IMR-90 (cell line): ENCODE measurements at places on chromosomes 6 and 20.

- H3K4me1 ChIP-seq, result peaks cover 13% of the 10 kb centered on the region
- no peak overlapping the region for H3K27ac ChIP-seq
- H3K27me3 ChIP-seq, result no peaks in the 10 kb centered on the region
- DNase-seq, result peak; percentile 83
- no peaks in the 10 kb centered on the region for H3K36me3 ChIP-seq
- H3K4me3 ChIP-seq, result no peak overlapping the region
Observed at GRCh38 chr6:129749749-129750120, 39.8 kb upstream of the ARHGAP18 start.

DNA sequence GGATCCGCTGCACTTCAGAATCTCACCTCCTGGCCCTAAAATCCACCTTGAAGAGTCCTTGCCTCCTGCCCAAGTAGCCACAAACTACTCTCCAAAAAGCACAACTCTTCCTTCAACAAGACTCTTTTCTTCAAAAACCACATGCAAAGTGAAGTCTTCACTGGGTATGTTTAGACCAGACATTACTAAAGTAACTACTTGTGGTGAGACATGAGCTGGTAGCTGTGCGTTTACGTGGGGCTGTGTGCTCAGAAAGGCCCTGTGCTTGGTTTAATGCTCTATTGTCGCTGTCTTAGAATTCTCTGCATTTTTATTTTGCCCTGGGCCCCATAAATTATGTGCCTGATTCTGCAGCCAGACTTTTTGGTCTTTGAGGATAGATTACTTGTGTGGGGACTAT lies 104.4 kb upstream of the HDAC2 start:
- no peak for DNase-seq
- no peaks in the 10 kb centered on the region for H3K4me1 ChIP-seq
- no peaks in the 10 kb centered on the region for H3K36me3 ChIP-seq
- H3K4me3 ChIP-seq, result no peak overlapping the region
- H3K27me3 ChIP-seq, result no peaks in the 10 kb centered on the region

DNA sequence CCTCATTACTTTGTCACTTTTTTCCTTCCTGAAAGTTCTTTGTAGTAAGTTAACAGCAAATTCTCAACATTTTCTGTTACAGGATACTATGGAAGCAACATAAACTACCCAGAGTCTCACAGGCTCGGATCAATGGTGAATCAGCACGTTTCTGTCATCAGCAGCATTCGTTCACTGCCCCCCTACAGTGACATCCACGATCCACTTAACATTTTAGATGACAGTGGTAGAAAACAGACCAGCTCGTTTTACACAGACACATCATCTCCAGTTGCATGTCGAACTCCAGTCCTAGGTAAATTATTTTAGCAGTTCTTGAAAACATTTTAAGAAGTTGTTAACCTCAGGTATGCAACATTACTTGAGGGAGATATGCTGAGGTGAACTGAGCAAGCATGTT lies 51.6 kb downstream of the RFX6 start:
- no peaks in the 10 kb centered on the region for H3K36me3 ChIP-seq
- no peak for DNase-seq
- H3K27me3 ChIP-seq, result no peaks in the 10 kb centered on the region

- no peak overlapping the region for H3K4me3 ChIP-seq
- H3K27me3 ChIP-seq, result no peaks in the 10 kb centered on the region
- H3K4me1 ChIP-seq, result peaks cover 6% of the 10 kb centered on the region; the same call in 1 of the 2 replicates
- H3K27ac ChIP-seq, result no peak overlapping the region
- DNase-seq, result no peak
- peaks cover 37% of the 10 kb centered on the region for H3K36me3 ChIP-seq
Observed at GRCh38 chr20:5584678-5585077, 165.5 kb upstream of the SHLD1 start.

GRCh38 chr20:57312138-57312537 lies 17.5 kb upstream of the SPO11 start:
- H3K4me3 ChIP-seq, result no peak overlapping the region
- H3K27ac ChIP-seq, result no peak overlapping the region
- peaks cover 2% of the 10 kb centered on the region; the same call in 1 of the 2 replicates for H3K27me3 ChIP-seq
- no peaks in the 10 kb centered on the region for H3K36me3 ChIP-seq
- DNase-seq, result no peak

GRCh38 chr20:36074983-36075382 lies 79.6 kb upstream of the EPB41L1 start:
- H3K27me3 ChIP-seq, result peaks cover 27% of the 10 kb centered on the region
- no peaks in the 10 kb centered on the region for H3K4me1 ChIP-seq
- no peaks in the 10 kb centered on the region for H3K36me3 ChIP-seq

DNA sequence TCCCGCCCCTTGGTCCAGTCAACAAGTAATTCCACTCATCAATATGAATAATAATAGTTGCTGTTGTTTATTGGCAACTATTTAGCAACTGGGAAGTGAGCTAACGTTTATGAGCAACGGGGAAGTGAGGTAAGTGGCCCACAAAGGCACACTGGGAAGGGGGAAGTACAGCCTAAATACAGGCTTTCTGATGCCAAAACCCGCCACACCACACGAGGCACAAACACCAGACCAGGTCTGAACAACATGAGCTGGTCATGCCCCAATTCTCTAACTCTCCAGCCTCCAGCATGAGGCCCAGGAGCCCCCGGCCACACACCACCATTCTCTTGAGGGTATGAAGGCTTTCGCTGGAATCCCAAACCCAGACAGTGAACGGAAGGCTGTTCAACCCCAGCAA lies 50.8 kb downstream of the PREX1 start:
- no peaks in the 10 kb centered on the region for H3K4me1 ChIP-seq
- DNase-seq, result no peak
- H3K36me3 ChIP-seq, result no peaks in the 10 kb centered on the region
- no peak overlapping the region for H3K4me3 ChIP-seq
- H3K27ac ChIP-seq, result no peak overlapping the region
- peaks cover 4% of the 10 kb centered on the region; the same call in 1 of the 2 replicates for H3K27me3 ChIP-seq

DNA sequence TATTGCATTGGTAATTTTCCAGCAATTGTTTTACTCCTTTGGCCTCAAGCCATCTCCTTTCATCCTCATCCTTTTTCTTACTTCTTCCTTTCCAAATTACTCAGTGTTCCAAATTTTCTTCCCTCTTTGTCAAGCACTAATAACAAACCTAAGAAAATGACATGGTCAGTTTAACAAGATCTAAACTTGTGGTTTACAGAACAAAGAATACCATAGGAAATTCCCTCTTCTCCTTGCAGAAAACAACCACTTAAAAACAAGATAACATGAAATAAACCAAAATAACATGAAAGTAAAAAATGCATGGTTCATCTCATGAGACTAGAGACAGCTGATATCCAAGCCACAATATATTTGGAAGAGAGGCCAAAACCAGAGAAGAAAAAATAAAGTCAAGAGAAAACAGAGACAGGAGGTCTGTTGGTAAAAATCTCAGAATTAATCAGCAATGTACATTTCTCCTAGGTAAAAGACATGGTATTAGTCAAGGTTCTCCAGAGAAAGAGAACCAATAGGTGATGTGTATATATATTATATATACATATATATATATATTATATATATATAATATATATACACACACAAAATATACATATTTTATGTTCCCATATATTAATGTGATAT lies 51.0 kb upstream of the SENP6 start:
- no peak overlapping the region for H3K4me3 ChIP-seq
- no peaks in the 10 kb centered on the region for H3K4me1 ChIP-seq
- H3K27me3 ChIP-seq, result no peaks in the 10 kb centered on the region

DNA sequence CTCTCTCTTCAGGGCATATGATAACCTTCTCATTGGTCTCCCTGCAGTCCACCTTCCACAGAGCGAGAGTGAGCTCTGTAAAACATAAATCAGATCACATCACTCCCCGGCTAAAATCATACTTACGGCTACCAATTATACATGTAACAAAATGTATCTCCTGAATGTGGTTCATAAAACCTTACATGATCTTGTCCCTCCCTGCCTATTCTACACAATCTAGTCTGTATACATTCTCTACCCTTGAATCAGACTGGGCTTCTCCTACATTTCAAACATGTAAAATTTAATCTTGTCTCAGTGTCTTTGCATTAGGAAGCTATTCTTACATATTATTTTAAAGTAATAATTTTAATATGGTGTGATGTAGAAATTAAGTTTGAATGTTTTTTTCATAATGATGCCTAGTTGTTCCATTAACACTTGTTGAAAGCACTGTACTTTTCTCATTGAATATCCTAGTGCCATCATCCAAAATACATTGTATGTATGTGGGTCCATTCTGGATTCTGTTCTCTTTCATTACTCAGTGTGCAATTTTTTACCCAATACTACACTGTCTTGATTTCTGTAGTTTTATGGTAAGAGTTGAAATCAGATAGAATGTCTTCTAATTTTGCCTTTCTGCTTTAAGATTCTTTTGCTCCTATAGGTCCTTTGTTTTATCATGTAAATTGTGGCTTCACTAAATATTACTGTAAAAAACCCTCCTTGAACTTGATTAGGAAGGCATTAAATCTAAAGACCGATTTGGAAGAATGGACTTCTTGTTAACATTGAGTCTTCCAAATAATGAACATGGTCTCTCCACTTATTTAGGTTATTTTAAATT lies 403.3 kb upstream of the EPHA7 start:
- H3K36me3 ChIP-seq, result no peaks in the 10 kb centered on the region
- no peaks in the 10 kb centered on the region for H3K4me1 ChIP-seq
- DNase-seq, result no peak
- no peak overlapping the region for H3K27ac ChIP-seq

DNA sequence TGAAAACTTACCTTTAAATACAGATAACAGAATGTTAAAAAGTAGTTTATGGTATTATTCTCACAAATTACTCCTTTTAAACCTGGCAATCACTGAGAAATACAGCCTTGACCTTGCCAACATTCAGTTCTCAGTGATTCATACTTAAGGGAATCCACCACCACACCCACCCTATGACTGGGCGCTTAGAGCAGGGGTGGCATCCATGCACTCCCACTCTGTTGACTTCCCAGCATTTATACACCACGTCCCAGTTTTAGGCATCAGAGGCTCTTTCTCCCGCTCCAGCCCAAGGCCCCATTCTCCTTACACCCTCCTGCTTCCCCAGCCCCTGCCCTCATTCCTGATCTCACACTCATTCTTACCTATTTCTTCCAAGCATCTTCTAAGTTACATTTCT lies 16.3 kb downstream of the TRAF3IP2 start:
- H3K27me3 ChIP-seq, result no peaks in the 10 kb centered on the region
- H3K27ac ChIP-seq, result peak overlapping the region; percentile 90
- DNase-seq, result peak; percentile 83
- no peak overlapping the region for H3K4me3 ChIP-seq
- H3K4me1 ChIP-seq, result peaks cover 38% of the 10 kb centered on the region

DNA sequence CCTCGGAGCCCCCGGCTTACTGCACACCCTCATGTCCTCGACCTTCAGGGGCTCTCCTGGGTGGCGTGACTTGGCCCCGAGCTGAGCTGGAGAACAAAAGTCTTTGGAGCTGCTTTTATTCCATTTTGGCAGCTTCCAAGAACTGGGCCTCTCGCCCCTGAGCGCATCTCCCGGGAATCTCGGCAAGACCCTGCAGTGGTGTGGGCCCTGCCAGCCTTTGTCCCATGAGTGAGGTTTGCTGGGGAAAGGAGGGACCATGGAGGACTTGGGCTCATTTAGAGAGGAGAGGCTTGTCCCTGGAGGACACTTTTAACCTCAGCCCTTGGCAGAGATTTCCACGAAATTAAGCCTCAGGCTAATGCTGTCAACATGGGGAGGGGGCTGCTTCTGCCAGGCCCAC lies 62.3 kb upstream of the SLCO4A1 start:
- no peaks in the 10 kb centered on the region for H3K4me1 ChIP-seq
- no peaks in the 10 kb centered on the region for H3K36me3 ChIP-seq
- no peak for DNase-seq
- peaks cover 52% of the 10 kb centered on the region for H3K27me3 ChIP-seq

- H3K4me1 ChIP-seq, result no peaks in the 10 kb centered on the region
- no peak for DNase-seq
- H3K27me3 ChIP-seq, result no peaks in the 10 kb centered on the region
- no peak overlapping the region for H3K4me3 ChIP-seq
- no peak overlapping the region for H3K27ac ChIP-seq
Observed at GRCh38 chr6:164750128-164750527, 559.3 kb downstream of the C6orf118 start.

GRCh38 chr6:137882225-137882961 lies 15.3 kb downstream of the TNFAIP3 start:
- H3K27me3 ChIP-seq, result no peaks in the 10 kb centered on the region
- peak; percentile 49 for DNase-seq
- H3K4me1 ChIP-seq, result peaks cover 2% of the 10 kb centered on the region

DNA sequence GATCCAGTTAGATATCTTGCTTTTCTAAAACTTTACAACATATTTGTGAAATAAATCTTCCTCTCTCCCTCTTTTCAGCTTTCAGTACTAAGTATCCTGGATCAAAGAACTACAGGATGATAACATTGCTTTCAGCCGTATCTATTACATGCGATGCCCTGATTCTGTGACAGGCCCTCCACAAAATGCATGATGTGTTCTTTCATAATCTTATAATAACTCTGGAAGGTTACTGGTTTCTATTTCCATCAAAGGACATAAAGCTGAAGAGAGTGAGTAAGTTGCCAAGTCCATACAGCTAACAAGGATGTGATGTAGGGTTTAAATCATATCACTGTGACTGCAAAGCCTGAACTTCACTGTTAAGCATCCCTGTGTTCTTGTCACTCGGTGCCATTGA lies 62.9 kb upstream of the ADGRG6 start:
- no peaks in the 10 kb centered on the region for H3K27me3 ChIP-seq
- no peaks in the 10 kb centered on the region for H3K36me3 ChIP-seq
- H3K4me1 ChIP-seq, result no peaks in the 10 kb centered on the region; the same call in 1 of the 2 replicates

GRCh38 chr6:99241905-99242534 lies 107.5 kb downstream of the FAXC start:
- H3K27ac ChIP-seq, result no peak overlapping the region
- H3K4me3 ChIP-seq, result no peak overlapping the region
- H3K36me3 ChIP-seq, result no peaks in the 10 kb centered on the region
- no peaks in the 10 kb centered on the region for H3K4me1 ChIP-seq

DNA sequence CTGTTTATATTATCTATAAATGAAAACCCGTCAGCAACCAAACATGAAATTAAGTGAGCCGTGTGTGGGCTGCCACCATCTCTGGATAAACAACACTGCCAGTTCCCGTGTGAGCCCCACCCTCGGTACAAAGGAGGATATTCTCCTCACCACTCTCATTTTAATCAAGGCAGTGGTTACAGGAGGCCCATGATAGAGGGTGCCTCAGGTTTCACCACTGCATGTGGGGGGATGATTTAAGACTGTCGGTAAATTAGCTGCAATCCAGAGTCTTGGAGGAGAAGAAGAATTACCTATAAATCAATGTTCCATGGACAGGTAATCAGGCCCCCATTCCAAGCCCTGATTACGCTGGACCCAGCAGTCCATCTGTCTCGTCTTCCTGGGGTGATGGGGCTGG lies 361.6 kb upstream of the SULF2 start:
- no peak overlapping the region for H3K27ac ChIP-seq
- H3K4me1 ChIP-seq, result no peaks in the 10 kb centered on the region
- no peaks in the 10 kb centered on the region for H3K36me3 ChIP-seq
- no peak overlapping the region for H3K4me3 ChIP-seq
- DNase-seq, result no peak

GRCh38 chr20:11716239-11716944 lies 201.3 kb upstream of the BTBD3 start:
- no peaks in the 10 kb centered on the region for H3K36me3 ChIP-seq
- peak overlapping the region; percentile 31; the same call in 1 of the 2 replicates for H3K27ac ChIP-seq
- H3K4me1 ChIP-seq, result peaks cover 8% of the 10 kb centered on the region; the same call in 1 of the 2 replicates
- peak; percentile 90 for DNase-seq
- peaks cover 5% of the 10 kb centered on the region; the same call in 1 of the 2 replicates for H3K27me3 ChIP-seq
- no peak overlapping the region for H3K4me3 ChIP-seq
